ENCODE measurements at places on chromosomes 6 and 20. TPM values are rescaled to one million over a fixed set of nuclear protein-coding genes. Genes with fewer than 3 reads are reported as not detected.

The C6orf58 gene
- not detected for total RNA-seq

The TREM1 gene
- not detected for total RNA-seq

DNA sequence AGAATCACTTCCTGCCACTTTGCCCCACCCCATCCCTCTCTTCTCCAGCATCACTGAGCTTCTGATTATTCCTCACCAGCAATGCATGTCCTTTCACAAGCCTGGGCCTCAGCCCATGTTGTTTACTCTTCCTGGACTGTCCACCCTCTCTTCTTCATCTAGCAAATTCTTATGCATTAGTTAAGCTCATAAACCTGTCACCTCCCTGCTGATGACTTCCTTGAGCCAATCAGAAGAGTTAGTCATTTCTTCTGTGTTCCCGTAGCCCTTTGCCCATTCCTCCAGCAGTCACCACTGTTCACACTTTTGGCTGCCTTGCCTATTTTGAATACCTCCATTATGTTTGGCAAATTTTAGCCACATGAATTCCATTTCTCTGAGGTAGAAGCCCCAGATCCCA, 4.1 kb upstream of the CRYBG1 start:
- no peak for DNase-seq

The LPA gene
- 0.60 TPM for total RNA-seq

DNA sequence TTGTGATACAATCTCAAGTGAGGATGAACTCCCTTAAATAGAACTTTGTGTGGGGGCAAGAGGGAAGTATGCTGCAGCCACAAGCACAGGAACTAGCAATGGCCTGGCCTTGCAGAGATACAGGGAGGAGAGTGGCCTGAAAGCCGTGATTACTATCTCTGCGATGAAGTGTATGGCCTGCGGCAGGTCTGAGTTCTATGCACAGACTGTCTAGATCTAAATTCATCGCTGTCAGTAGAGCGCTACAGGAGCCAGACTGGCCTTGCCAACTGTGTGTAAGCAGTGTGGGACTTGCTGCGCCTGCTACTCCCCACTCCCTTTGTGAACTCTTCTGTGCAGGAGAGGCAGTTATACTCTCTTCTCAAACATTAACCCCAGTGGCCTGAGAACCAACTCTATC, 997.0 kb downstream of the GRIK2 start:
- DNase-seq = no peak

- no peak for DNase-seq
These were observed 524.1 kb upstream of the NRSN1 start for GRCh38 chr6:23601811-23602345.

The RAB44 gene
- total RNA-seq = 0.11 TPM

The HAO1 gene
- total RNA-seq = 0.09 TPM

- peak; percentile 53 for DNase-seq
These were observed at the start of gene PDE10A for GRCh38 chr6:165662749-165663376. Gene PDE10A (minus strand): TSS chr6:165663241. CDS start chr6:165662811, 430 bp downstream.

GRCh38 chr20:2140561-2140960, 38.9 kb downstream of the STK35 start:
- no peak for DNase-seq

The RAMACL gene
- 0.30 TPM for total RNA-seq

The CAPN11 gene
- total RNA-seq = 3.3 TPM

The PGM3 gene
- total RNA-seq = 67.6 TPM

The HRH3 gene
- total RNA-seq = 2.9 TPM

GRCh38 chr20:32089637-32090362, 19.7 kb upstream of the TM9SF4 start:
- DNase-seq = peak; percentile 38

The TFAP2A gene
- 0.30 TPM for total RNA-seq

DNA sequence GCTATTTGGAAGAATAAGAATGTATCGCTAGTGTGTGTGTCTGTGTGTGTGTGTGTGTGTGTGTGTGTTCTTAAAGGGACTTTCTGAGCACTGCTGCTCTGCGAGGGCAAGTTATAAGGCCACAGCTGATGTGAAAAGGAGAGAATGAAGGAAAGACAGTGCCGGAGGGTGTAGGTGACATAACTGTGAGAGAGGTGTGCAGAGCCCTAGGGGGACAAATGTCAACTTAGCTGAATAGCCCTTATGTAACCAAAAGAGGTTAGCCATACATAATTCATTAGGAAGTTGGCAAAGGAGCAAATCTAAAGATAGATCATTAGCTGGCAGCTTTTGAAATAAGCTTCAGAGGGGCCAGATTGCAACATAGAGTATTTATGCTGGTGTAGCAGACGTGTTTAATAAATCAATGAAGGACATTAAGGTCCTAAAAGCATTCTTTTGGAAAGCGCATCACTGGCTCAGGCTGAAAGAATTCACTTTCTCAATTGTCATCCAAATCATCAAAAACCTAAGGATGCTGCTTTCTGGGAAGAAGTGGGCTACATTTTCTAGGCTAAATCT, 81.0 kb downstream of the NDUFAF5 start:
- DNase-seq = no peak

The SHLD1 gene
- total RNA-seq = 4.1 TPM

DNA sequence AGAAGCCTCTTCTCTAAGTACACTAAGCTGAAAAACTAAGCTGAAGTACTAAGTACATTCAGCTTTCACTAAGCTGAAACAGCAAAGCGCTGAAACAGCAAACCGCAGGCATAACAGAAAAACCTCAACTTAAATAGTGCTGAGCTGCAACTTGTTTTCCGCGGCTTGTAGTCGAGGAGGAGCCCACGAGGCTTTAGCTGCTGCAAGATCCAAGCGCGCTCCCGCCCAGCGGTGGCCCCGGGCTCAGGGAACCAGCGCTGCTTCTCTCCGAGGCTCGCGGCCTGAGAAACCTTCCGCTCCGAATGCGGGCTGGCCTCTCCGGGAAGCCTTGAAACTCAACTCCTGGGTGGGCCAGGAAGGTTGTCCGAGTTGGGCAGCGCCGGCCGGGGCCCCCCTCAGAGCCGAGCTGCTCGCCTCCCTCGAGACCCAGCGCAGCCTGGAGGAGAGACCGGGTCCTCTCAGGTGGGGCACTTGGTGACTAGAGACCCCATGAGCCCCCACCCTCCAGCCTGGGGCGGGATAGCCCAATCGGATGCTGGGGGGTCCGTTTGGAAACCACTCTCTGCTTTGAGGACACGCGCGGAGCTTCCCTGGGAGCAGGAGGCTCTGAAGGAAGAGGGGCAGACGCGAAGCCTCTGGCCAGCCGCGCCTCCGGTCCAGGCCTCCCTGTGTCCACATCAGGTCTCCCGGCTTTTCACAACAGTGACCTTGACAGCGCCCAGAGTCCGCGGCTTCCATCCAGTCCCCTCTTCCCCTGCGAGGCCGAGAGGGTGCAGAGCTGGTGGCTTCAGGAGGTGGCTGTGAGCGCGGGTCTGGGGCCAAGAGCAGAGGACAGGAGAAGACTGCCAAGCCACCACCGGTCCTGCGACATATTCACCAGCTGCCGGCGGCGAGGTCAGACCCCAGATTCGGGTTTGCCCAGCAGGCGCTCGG, 38.1 kb upstream of the HLA-E start:
- peak; percentile 59 for DNase-seq

DNA sequence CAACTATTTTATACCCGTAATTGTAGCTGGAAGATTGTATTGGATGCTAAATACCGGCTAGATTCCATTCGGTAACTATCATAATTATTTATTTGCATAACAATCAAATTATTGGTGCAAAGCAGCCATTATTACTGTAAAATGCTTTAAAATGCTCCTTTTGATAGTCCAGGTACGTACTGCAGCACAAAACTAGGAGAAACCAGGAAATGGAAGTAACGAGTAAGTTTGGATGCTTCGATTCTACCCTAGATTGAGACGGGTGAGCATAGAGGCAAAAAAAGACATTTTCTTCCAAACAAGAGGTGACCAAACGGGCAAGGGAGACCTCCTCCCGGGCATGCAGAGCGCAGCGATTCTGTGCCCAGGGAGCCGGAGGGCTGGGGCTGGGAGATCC, 469 bp upstream of the XRN2 start:
- no peak for DNase-seq
